Activated naive CD8-positive, alpha-beta T cell treated with anti-CD3 and anti-CD28 coated beads for 36 hours (primary cell): ENCODE measurements at places on chromosomes 12 and 14.

GRCh38 chr14:21526672-21527317, 649 bp upstream of the SALL2 start:
- H3K27ac ChIP-seq = no peak overlapping the region
- H3K4me1 ChIP-seq = peaks cover 15% of the 10 kb centered on the region
- H3K27me3 ChIP-seq = no peaks in the 10 kb centered on the region
- H3K4me3 ChIP-seq = peak overlapping the region; percentile 81
- H3K36me3 ChIP-seq = no peaks in the 10 kb centered on the region
- no peak for DNase-seq

DNA sequence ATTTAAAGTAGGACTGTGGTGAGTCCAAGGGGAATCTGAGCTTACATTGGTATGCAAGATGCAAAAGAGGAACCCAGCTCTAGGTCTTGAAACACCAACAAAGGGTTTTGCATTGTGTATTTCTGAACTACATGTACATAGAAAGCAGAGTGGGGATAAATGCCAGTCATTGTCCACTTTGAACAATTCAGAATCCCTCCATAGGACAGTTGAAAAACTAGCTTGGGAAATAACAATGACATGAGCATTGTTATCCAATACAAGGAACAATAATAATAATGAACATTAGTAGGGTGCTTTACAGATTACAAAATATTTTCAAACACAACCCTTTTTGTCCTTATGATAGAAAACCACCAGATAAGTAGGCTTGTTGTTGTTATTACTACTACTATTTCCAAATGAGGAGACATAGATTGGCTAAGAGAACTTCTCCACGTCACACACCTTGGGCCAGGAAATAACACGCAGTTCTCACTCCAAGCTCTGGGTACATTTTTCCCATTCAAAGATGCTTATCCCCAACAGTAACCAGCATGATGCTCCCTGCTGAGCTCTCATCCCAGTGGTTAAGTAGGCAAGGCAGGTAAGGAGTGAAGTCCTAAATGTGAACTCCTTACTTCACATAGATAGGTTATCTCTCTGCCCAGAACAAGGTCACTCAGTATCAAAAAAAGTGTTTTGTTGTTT, 51.7 kb upstream of the RASSF8 start:
- no peak for DNase-seq
- H3K4me1 ChIP-seq = no peaks in the 10 kb centered on the region
- no peaks in the 10 kb centered on the region for H3K27me3 ChIP-seq
- H3K27ac ChIP-seq = no peak overlapping the region
- no peaks in the 10 kb centered on the region for H3K36me3 ChIP-seq
- no peak overlapping the region for H3K4me3 ChIP-seq

GRCh38 chr12:83389237-83389996, 702.7 kb downstream of the TMTC2 start:
- H3K4me1 ChIP-seq = no peaks in the 10 kb centered on the region
- no peaks in the 10 kb centered on the region for H3K27me3 ChIP-seq
- no peak for DNase-seq
- H3K27ac ChIP-seq = no peak overlapping the region
- no peaks in the 10 kb centered on the region for H3K36me3 ChIP-seq

- H3K4me1 ChIP-seq = no peaks in the 10 kb centered on the region
- DNase-seq = no peak
- no peaks in the 10 kb centered on the region for H3K36me3 ChIP-seq
- H3K27ac ChIP-seq = no peak overlapping the region
- no peak overlapping the region for H3K4me3 ChIP-seq
Observed at GRCh38 chr12:131404705-131405104, 306.2 kb upstream of the SFSWAP start.

DNA sequence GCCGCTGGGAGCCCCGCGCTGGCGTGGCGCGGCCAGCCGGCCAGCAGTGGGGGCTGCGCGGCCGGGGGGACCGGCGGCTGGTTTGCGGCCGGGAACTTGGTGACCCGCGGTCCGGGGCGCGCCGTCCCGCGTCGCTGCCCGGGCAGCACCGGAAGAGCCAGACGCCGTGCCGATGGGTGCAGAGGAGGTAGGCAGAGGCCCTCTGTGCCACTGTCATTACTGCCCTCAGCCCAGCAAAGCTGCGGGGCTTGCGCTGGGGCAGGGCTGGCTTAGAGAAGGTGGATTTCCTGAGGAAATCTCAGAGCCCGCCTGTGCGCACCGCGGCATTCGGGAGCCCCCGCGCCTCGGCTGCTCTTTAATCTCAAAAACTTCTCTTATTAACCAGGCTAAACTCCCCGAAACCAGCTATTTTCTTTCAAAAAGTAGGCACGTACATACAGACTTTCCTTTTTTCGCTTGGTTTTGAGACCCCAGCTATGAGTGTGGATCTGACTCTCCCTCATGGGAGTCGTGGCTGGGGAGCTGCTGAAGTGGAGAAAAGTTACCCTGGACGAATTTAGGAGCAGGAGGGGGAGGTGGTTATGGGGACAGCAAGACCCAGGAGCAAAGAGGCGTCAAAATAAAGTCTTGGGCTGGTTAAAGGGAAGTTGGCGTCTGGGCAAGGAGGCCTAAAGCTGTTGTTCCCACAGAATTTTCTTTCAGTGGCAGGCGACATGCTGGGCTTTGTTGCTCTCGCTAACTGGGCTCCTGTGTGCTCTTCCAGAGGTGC, 802 bp downstream of the SUSD6 start:
- H3K4me1 ChIP-seq = peaks cover 50% of the 10 kb centered on the region
- peak overlapping the region; percentile 94 for H3K27ac ChIP-seq
- peak; percentile 59 for DNase-seq
- H3K27me3 ChIP-seq = no peaks in the 10 kb centered on the region

- H3K27ac ChIP-seq = no peak overlapping the region
- H3K36me3 ChIP-seq = no peaks in the 10 kb centered on the region
- DNase-seq = no peak
- no peaks in the 10 kb centered on the region for H3K4me1 ChIP-seq
- no peak overlapping the region for H3K4me3 ChIP-seq
Observed at GRCh38 chr12:99619389-99620158, 28.0 kb upstream of the GARIN6 start.

- no peaks in the 10 kb centered on the region for H3K36me3 ChIP-seq
- H3K4me1 ChIP-seq = peaks cover 53% of the 10 kb centered on the region
- peak within 1 kb of the TSS; percentile 4 for H3K4me3 ChIP-seq
- H3K27ac ChIP-seq = no peak within 1 kb of the TSS
- peak; percentile 54 for DNase-seq
Observed at GRCh38 chr12:6788972-6789924, at the start of gene CD4. TSS of gene CD4 (plus strand) at chr12:6789528. CDS start at chr12:6800139, 10,611 bp downstream.

DNA sequence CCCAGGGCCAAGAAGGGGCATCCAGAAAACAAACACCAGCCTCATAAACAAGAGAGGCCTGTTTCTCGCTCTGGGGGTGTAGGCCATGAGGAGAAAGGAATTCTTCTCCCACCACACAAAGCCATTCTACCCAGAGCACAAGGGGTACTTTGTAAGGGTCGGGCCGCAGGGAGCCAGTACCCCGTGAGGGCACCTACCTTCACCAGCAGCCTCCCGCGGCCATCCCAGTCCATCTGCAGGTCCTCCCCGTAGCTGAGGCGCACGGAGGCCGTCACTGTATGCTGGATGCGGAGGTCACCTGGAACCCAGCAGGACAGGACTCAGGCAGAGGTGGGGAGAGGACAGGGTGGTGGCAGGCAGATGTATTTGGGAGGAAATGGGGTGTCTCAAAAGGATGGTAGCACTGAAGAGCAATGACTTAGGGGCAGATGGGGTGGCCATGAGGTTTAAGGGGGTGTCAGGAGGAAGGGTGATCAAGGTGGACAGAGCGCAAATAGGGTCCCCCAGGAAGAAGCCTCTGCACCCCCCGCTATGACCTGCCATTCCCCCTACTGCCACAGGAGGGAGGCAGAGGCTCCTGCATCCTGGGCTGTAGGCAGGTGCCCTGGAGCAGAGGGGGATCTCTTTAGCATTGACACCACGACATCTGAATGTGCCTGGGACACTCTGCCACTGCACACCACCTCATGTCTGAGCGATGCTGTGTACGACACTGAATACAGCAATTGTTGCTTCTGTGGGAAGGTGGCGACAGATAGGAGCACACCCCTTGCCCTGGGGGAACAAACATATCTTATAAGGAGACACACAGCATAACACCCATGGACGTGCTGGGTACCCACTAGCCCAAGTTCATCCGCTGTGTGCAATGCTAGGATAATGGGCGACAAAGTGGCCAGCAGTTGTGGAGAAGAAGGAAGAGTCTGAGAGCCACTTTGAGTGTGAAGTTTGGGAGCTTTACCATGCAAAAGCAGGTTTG, 61.4 kb downstream of the VWF start:
- H3K4me3 ChIP-seq = no peak overlapping the region
- DNase-seq = peak; percentile 65
- H3K4me1 ChIP-seq = peaks cover 3% of the 10 kb centered on the region
- H3K27me3 ChIP-seq = peaks cover 8% of the 10 kb centered on the region
- H3K36me3 ChIP-seq = no peaks in the 10 kb centered on the region

DNA sequence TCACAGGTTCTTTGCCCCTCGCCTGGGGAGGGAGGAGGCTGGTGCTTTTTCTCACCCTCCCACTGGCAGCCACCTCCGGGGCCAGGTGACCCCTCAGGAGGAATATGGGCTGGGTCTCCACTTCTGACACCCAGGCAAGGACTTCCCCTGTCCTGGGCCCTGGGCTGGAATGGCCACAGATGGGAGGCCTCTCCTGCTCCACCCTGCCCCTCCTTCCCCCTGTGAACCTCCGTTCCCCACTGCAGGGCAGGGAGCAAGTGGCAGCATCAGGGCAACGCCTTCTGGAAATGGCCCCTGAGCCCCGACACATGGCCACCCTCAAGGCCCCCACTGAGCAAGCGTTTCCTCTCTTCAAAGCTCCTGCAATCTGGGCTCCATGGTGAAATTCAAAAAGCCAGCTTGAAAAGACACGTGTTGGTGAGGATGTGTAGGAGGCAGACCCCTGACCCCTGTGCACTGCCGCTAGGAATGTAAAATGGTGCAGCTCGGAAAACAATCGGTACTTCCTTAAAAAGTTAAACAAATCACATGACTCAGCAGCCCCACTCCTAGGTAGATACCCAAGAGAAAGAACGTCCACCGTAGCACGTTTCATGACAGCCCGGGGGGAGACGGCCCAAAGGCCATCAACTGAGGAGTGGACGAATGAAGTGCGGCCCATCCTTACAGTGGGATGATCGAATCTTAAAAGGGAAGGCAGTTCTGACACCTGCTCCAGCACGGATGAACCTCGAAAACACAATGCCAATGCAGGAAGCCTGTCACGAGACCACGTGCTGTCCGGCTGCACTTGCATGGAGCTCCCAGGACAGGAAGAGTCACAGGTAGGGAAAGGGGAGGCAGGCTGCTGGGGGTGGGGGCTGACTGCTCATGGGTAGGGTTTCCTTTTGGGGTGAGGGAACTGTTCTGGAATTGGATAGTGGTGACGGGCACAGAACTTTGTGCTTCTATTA, 11.5 kb downstream of the XRCC3 start:
- H3K27me3 ChIP-seq = no peaks in the 10 kb centered on the region
- H3K4me1 ChIP-seq = peaks cover 3% of the 10 kb centered on the region
- DNase-seq = no peak
- peak overlapping the region; percentile 66 for H3K27ac ChIP-seq
- H3K4me3 ChIP-seq = no peak overlapping the region
- peaks cover 16% of the 10 kb centered on the region for H3K36me3 ChIP-seq

DNA sequence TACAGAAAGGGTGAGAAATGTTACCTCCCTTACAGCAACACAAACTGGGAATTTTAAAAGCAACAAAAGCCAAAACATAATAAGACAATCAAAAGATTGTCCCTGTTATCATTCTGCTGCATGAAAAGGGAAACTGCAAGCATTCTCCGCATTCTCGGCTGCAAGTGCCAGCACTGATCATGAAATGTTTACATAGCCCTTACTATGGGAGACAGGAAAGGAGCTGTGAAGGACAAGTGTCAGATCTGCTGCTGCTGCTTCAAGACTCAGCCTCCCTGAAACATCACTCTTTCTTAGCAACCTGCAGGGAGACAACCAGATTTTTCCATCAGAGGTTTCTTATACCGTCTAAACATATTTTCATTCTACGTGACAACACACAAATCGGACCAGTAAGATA, 20.1 kb downstream of the DENND5B start:
- H3K27me3 ChIP-seq = peaks cover 7% of the 10 kb centered on the region
- no peak overlapping the region for H3K4me3 ChIP-seq
- no peak overlapping the region for H3K27ac ChIP-seq
- H3K36me3 ChIP-seq = no peaks in the 10 kb centered on the region
- no peak for DNase-seq

- peaks cover 3% of the 10 kb centered on the region for H3K36me3 ChIP-seq
- peaks cover 3% of the 10 kb centered on the region for H3K27me3 ChIP-seq
- H3K4me1 ChIP-seq = peaks cover 11% of the 10 kb centered on the region
Observed at GRCh38 chr14:54784060-54784459, 118.6 kb downstream of the GCH1 start.

DNA sequence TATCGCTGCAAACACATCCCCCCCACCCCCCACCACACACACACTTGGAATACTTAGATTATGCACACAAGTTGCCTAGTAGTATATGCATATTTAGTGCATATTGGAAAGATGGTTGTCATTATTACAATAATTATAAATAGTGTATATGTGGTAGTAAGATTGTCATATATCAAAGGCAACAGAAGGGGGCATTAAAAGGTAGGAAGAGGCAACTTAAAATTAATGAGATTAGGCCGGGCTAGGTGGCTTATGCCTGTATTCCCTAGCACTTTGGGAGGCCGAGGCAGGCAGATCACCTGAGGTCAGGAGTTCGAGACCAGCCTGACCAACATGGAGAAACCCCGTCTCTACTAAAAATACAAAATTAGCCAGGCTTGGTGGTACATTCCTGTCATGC, 52.1 kb downstream of the GSC start:
- no peaks in the 10 kb centered on the region for H3K27me3 ChIP-seq
- H3K4me3 ChIP-seq = no peak overlapping the region
- H3K36me3 ChIP-seq = no peaks in the 10 kb centered on the region
- no peak overlapping the region for H3K27ac ChIP-seq
- no peaks in the 10 kb centered on the region for H3K4me1 ChIP-seq

- H3K36me3 ChIP-seq = peaks cover 11% of the 10 kb centered on the region
- H3K4me1 ChIP-seq = peaks cover 37% of the 10 kb centered on the region
- H3K4me3 ChIP-seq = peak overlapping the region; percentile 95
- peak overlapping the region; percentile 94 for H3K27ac ChIP-seq
- H3K27me3 ChIP-seq = no peaks in the 10 kb centered on the region
- no peak for DNase-seq
Observed at GRCh38 chr12:42326541-42327226, 717 bp downstream of the PPHLN1 start.

- peak overlapping the region; percentile 78 for H3K4me3 ChIP-seq
- H3K36me3 ChIP-seq = peaks cover 87% of the 10 kb centered on the region
- peak; percentile 68 for DNase-seq
- H3K27me3 ChIP-seq = no peaks in the 10 kb centered on the region
- H3K27ac ChIP-seq = peak overlapping the region; percentile 96
- peaks cover 94% of the 10 kb centered on the region for H3K4me1 ChIP-seq
Observed at GRCh38 chr12:46219877-46220655, 48.8 kb downstream of the SLC38A1 start.

DNA sequence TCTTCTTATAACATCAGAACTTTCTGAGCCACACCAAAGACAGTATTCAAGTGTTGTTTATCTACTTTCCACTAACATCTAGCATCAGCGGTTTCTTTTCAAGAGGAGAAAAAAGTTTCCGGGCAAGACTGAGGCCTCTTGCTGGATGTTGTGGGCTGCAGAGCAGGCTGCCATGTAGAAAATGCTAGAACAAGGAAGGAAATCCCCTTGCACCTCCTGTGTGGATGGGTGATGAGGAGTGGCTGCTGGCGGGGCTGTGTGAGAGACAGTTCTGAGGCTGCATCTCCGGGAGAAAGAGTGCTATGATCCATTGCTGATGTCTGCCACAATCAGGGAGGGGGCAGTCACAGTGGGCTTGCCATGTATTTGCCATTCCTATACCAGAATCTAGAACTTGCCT, 37.8 kb upstream of the PPP1CC start:
- no peaks in the 10 kb centered on the region for H3K27me3 ChIP-seq
- H3K27ac ChIP-seq = peak overlapping the region; percentile 82
- H3K4me1 ChIP-seq = peaks cover 50% of the 10 kb centered on the region
- H3K4me3 ChIP-seq = no peak overlapping the region
